NCI-H2081 treated with DMSO at 0.1 percent for 48 hours (cell line): ENCODE measurements at places on chromosomes 2 and 18.

- no peak for DNase-seq
Observed at GRCh38 chr2:128187032-128187654, 96.1 kb downstream of the UGGT1 start.

DNA sequence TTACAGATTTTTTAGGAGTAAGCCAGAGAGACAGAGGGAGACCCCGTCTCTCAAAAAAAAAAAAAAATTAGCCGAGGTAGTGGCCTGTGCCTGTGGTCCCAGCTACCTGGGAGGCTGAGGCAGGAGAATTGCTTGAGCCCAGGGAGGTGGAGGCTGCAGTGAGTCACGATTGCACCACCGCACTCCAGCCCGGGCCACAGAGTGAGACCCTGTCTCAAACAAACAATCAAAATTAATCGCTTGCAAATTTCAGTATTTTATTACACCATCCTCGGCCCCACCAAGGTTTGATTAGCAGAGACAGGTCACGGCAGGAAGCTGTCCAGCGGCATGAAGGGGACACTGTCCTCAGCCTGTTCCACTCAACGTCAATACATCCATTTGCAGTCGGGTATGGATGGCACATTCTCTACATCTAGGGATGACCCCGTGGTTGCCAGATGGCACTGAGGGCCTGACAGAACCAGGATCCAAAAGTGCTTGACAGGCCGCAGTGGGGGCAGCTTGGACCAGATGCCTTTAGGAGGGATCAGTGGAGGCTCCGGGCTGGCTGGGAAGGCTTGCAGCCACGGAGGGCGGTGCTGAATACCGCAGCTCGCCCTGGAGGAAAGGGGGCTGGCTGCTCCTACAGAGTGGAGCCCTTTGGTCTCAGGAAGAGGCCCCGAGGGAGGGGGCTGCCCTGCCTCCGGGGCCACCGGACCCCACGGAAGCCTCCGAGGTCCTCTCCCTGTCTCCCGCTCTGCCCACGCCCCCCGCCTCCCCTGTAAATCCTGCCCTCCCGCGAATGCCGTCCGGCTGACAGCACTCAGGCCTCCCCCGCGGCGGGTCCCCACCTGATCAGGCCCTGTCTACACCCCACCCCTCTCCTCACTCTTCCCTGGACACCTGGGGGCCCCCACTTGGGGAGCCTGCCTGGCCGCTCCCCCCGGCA is 13.1 kb downstream of the ASPRV1 start:
- no peak for DNase-seq

DNA sequence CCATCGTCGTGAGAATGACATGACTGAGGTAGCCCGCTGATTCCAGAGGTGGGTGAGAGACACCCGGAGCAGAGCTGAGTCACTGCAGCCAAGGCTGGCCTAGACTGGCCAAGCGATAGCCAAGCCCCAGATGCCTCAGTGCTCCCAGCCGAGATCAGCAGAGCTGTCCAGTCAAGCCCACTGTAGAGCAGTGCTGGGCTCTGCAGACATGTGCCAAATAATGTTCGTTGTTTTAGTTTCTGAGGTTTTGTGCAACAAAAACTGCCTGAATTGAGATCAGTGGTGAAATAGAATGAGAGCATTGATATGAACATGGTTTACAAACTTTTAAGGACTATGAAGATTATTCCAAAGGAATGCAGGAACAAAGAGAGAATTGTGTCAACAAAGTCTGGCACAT is 42.1 kb downstream of the INSIG2 start:
- no peak for DNase-seq

- DNase-seq: no peak
Observed at GRCh38 chr2:112754564-112754963, 9.8 kb downstream of the CKAP2L start.

- no peak for DNase-seq
Observed at GRCh38 chr18:6368017-6368416, 46.7 kb downstream of the L3MBTL4 start.

- DNase-seq: no peak
Observed at GRCh38 chr2:2014251-2014771, 270.0 kb upstream of the PXDN start.

DNA sequence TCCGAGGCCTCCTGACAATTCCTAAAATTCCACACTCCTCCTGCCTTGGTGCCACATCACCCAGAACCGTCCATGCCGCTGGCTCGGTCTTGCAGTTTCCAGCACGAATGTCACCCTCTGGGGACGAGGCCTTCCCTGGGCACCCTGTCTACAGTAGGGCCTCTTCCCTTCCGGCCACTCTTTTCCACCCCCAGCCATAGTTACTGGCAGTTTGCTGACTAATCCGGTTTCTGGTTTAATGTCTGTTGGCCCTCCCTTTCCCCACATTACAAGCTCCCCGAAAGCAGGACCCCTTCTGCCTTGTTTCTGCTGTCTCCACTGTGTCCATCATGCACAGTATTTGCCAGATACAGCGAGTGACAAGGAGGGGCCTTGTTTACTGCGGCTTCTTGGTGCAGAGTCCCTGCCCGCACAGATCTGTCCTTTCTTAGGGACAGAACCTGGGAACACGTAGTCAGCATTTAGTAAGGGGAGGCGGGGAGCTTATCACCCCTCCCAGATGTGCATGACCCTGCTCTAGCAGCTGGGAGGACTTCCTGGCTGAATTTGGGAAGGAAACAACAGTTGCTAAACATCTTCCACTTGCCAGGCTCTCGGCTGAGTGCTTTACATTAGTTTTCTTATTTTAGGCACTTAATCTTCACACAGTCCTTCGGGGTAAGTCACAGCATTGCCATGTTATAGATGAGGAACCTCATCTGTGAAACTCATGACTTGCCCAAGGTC is 23.6 kb upstream of the CATIP start:
- DNase-seq: no peak

GRCh38 chr2:101710471-101711318 is 13.2 kb downstream of the MAP4K4 start:
- no peak for DNase-seq

DNA sequence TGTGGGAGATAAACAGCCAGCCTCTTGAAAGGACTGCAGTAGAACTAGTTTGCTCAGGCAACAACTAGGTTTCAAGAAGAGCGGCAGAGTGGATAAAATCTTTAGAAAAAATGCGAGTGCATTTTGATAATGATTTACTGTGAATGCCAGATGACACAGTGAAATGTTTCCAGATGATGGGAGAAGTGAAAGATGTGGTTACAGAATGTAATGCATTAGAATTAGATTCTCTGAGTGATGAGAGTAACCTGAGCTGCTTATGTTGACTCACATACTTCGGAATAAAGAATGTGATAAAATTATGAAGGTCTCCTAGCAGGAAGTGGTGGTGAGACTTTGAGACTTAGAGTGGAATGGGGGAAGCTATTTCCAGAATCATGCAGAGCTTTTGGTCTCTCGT is 184.3 kb downstream of the GULP1 start:
- no peak for DNase-seq

- peak; percentile 67 for DNase-seq
Observed at GRCh38 chr2:201929281-201930026, 104.2 kb upstream of the FZD7 start.

GRCh38 chr2:111904726-111905474 is 6.5 kb downstream of the MERTK start:
- DNase-seq: no peak

GRCh38 chr2:130808482-130809268 is 28.0 kb upstream of the ARHGEF4 start:
- DNase-seq: no peak

DNA sequence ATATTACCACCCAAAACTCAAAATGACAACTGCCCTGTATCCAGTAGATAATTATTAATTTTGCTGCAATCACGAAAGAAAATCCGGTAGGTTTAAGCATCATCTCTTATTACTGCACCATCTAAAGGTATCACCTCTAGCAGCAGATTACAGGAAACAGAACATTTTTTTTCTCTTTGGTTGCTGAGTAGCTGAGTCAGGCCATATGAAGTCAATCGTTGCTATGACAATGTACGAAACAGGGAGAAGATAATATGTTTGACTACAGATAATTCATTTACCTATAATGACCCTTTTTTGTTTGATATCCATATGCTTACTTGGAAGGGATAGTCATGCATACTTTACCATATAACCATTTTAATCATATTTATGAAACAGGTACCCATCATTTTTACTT is 831.6 kb upstream of the CHAC2 start:
- DNase-seq: no peak

- DNase-seq: no peak
Observed at GRCh38 chr2:233115121-233115520, 55.0 kb downstream of the INPP5D start.

GRCh38 chr2:37110306-37111212 is 26.2 kb downstream of the GPATCH11 start:
- no peak for DNase-seq

- DNase-seq: peak; percentile 10
Observed at GRCh38 chr2:112958428-112959108, 19.2 kb upstream of the IL36G start.

DNA sequence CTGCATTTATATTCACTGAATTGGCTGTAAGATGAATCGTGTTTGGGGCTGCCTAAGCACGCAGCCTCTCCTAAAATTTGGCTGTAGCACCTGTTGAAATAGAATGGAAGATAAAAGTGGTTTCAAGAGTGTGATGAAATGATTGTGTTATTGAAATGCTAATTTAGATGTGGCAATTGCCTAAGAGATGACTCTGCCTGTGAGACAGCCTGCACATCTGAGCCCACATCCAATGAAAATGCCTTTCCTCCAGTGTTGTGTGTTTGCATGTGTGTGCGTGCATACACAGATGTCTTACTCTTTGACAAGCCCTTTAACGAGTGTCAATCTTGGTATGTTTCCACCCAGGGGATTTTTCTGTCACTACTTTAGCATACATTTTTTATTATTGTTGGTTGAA is 346.9 kb downstream of the MEIS1 start:
- DNase-seq: no peak

GRCh38 chr2:197920088-197920487 is 115.7 kb downstream of the PLCL1 start:
- DNase-seq: no peak

DNA sequence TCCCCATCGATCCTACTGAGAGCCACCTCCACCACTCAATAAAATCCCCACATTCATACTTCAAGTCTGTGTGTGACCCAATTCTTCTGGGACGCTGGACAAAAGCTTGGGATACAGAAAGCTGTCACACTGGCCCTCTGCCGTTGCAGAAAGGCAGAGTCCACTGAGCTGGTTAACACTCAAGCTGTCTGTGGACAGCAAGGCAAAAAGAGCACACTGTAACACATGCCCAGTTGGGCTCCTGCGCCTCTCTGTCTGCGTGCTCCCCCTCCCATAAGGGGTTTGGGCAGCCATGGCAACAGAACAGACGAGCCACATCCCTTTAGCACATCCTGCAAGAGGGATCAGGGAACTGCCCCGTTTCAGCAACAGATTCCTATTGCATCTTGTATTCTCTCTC is 106.9 kb upstream of the RGPD4 start:
- DNase-seq: no peak

- no peak for DNase-seq
Observed at GRCh38 chr18:49537232-49537896, 24.5 kb upstream of the LIPG start.

DNA sequence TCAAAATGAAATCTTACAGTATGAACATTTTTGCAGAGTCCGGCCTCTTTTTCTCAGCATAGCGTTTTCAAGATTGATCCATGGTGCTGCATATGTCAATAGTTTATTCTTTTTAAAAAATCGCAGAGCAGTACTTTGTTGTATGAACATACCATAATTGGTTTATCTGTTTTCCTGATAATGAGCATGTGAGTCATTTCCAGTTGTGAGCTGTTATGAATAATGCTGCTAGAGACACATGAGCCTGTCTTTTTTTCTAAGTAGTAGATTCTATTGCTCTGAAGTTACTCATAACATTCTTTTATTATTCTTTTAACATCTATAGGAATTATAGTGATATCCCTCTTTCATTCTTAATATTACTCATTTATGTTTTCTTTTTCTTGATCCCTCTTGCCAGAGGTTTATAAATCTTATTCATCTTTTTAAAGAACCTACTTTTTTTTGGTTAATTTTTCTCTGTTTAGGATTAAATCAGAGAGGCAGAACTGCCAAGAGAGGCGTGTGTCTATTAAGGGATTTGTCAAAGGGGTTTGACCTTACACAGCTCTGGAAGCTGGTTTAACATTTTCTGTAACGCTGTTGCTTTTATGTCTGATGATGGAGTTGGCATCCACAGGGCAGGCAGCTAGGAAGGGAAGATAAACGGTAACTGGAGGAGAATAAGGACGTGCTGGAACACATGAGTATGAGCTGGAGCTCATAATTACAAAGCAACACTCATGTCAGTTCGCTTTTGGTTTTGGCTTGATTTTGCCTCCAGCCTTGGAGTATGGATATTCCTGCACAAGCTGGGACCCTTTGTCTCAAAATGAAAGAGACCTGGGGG is 47.4 kb downstream of the MGAT5 start:
- no peak for DNase-seq

DNA sequence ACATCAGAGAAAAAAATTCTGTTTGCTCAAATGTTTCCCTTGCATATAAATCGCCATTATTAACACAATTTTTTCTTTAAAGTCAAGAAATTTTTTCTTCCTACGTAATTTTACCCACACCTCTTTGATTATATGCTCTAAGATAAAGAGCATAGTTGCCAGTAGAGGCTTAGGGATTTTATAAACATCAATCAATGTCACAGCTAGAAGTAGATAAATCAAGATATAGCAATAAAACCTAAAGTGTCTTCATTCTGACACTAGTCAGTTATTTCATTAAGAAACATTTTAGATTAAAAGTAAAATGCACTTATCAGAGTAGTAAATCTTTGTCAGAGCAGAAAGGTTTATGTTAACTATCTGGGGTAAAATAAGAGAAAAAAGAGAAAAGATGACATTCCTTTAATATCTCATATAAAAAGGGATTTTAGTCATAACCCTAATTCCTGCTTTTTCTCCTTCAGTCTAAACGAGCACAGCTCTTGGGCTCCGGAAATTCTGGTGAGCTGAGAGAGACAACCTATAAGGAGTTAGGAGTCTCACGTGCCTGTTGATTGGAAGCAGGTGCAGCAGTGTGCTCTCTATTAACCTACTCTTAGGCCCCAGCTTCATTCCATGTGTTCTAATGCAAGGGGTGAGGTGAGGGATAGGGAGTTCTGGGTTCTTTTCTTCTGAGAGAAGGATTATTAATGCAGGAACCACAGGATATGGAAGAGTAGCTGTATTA is 172.4 kb upstream of the GULP1 start:
- DNase-seq: no peak

DNA sequence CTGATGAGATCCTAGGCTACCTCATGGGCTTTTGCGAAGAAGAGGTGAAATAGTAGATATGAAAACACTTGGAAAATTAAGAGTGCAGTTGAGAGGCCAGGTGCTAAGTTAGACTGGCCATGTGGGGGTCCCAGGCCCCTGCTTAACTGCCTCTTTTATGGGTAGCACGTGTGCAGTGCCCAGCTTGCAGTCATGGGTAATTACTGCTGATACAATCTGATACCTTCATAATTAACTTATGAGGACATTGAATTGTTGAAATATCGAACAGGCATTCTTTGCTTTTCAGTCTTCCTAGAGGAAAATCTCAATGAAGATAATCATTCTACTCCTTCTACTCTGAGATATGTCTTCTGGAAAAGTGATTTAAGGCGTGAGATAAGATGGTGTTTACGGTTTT is 11.6 kb downstream of the TRAF3IP1 start:
- no peak for DNase-seq

- peak; percentile 66 for DNase-seq
Observed at GRCh38 chr2:116510117-116510671, 1304.3 kb upstream of the DDX18 start.
